B cell (primary cell): ENCODE measurements at places on chromosomes 12 and 14. TPM values are rescaled to one million over a fixed set of nuclear protein-coding genes. Genes with fewer than 3 reads are reported as not detected.

RPGRIP1 gene
- total RNA-seq, result 0.86 and 0.87 TPM in 2 replicates

C12orf56 gene
- not detected in 2 replicates for total RNA-seq

PUS7L gene
- total RNA-seq, result 23.5 and 24.2 TPM in 2 replicates

PLEKHD1 gene
- 0.12 TPM in 2 replicates for total RNA-seq

C2CD5 gene
- total RNA-seq, result 59.3 and 61.7 TPM in 2 replicates

FAM186B gene
- total RNA-seq, result 0.47 and 0.70 TPM in 2 replicates

AQP6 gene
- not detected in 2 replicates for total RNA-seq

SAMD15 gene
- total RNA-seq, result 0.96 and 1.00 TPM in 2 replicates

BDKRB1 gene
- total RNA-seq, result not detected in 2 replicates

PLEK2 gene
- total RNA-seq, result not detected in 2 replicates

SMIM41 gene
- not detected in 2 replicates for total RNA-seq

SIX6 gene
- total RNA-seq, result not detected in 2 replicates

RPL10L gene
- not detected in 2 replicates for total RNA-seq

SLC5A8 gene
- not detected in 2 replicates for total RNA-seq

PPP1R3E gene
- total RNA-seq, result 74.8 and 76.7 TPM in 2 replicates

TAS2R9 gene
- not detected in 2 replicates for total RNA-seq

ABHD12B gene
- total RNA-seq, result not detected in 2 replicates

DNA sequence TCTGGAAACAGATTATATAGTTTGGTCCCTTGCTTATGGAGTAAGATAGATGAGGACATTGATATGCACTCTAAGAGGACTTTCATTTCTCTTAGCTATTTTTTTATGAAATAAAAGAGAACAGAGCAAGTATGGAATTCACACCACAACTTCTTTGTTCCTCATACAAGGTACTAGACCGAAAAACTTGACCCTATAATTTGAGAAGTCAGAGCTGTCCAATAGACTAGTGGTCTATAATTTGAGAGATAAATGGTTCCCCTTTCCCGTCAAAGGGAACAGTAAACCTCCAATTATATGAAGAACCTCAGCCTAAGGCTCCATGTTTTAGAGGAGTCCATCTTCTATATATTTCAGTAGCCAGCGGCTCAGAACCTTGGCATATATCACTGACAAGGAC lies 58.5 kb upstream of the HIF1A start:
- peak; percentile 39 for DNase-seq

DNA sequence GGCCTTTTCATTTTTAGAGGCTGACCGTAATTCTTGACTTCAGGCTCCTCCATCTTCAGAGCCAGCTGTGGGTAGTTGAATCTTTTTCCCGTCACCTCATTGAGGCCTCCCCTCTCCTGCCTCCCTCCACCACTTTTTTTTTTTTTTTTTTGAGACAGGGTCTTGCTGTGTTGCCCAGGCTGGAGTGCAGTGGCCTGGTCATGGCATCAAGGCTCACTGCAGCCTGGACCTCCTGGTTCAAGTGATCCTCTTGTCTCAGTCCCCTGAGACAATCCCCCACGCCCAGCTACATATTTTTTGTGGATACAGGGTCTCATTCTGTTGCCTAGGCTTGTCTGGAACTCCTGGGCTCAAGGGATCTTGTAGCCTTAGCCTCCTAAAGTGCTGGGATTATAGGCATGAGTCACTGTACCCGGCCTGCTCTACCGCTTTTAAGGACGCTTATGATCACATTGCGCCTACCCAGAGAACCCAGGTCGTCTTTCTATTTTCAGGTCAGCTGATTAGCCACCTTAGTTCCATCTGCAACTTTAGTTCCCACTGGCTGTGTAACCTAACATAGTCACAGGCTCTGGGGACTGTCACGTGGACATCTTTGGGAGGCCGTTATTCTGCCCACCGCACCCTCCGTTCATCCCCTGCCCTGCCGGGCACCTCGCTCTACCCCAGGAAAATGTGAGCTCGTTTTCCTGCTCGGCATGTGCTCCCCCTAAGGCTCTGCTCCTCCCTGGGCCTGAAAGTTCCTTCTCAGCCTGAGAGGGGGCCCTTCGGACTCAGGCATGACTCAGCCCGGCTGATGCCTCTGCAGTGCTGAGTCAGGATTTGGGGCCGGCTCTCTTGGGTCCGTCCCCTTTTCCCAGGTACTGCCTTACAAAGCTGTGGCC lies 13.4 kb downstream of the TNFAIP2 start:
- DNase-seq, result no peak

- no peak for DNase-seq
These were observed 102.2 kb downstream of the TTC6 start for GRCh38 chr14:37697489-37698121.

- no peak for DNase-seq
These were observed 9.5 kb upstream of the CDK17 start for GRCh38 chr12:96409731-96410130.

DNA sequence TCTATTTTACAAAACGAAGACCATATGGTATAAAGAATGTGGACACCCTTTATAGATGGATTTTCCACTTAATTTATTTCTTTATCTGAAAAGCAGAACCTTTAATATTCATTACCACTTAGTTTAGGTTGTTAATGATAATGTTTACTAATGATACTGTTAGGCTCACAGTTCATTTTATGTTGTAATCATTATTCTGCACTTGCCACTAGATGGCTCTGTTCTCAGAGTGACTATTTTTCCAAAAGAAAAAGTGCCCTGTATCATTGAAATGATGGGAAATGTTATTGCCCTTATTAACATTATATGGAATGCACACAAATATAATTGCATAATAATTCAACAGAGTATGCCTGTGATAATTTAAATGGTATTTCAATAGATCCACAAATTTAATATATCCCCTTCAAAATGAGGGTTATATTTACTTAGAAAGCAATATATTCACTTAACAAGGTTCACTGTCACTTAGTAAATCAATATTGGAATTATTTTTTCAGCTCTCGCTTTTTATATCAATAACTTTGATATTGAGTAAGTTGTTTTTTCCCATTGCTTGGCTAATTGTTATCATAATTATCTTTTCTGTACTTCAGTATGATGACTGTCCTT lies 95.7 kb downstream of the PDE3A start:
- DNase-seq, result no peak

DNA sequence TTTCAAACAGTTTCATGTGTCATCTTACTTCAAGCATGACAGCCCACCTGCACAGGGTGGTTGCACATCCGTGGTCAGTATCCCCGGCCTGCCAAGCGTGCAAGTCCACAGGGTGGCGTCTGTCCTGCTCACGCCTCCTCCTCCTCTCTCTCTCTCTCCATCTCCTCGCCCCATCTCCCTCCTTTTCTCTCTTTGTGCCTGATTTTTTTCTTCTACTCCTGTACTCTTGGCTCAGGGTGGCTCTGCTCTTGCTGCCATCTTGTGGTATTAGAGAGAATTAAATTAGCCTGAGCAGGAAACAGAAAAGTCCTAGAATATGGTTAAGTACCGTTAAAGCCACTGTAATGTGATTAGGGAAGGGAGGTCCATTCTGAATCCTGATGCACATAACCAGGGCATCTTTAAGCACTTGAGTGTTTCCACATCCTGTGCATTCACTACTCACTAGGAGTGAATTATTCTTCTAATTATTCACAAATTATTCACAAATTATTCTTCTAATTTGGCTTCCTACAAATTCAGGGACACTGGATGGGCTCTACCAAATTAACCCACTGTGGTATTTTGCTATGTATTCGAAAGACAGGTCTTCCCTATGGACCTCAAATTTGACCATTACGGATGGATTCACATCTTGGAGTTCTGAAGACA lies 25.5 kb upstream of the DTX1 start:
- peak; percentile 67 for DNase-seq

- DNase-seq, result peak; percentile 39
These were observed 129.3 kb downstream of the ZFP36L1 start for GRCh38 chr14:68663385-68664076.

DNA sequence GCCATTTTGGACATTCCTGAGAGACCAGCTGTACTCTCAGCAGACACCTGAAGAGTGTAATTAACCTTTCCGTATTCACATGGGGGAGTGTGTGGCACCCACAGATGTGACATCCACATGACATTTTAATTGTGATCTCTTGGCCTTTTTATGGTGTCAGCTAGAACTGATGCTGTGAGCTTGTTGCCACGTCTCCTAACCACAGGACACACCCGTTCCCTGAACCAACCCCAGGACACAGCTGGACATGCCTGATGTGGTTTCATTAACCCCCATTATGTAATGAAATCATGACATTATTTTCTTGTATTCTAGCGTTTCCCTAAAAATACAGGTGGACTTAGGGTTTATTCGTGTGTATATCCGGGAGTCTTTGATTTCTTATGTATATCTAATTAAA lies 1036.1 kb downstream of the TMEM121 start:
- DNase-seq, result no peak

DNA sequence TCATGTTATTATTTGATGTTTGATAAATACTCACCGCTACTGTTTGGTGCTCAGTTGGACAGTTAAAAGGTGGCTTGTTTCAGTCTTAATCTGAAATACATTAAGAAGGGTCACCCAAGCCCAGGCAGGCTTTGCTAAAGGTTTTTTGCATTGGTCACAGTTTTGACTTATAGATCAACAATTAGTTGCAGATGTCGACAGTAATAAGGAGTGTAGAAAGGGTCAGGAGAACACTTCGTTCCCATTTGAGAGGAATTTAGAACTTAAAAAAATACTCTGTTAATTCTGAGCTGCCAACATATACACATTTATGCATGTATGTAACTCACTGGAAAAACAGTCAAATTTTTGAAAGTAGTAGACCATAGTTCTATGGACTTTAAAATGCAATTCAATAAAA lies 130.3 kb downstream of the TMEM30B start:
- no peak for DNase-seq

- no peak for DNase-seq
These were observed 15.3 kb upstream of the DGLUCY start for GRCh38 chr14:91098591-91098990.

- no peak for DNase-seq
These were observed 177.3 kb upstream of the NUDT4 start for GRCh38 chr12:93200291-93200917.

- peak; percentile 35 for DNase-seq
These were observed 75.4 kb upstream of the PWP1 start for GRCh38 chr12:107610021-107610859.

DNA sequence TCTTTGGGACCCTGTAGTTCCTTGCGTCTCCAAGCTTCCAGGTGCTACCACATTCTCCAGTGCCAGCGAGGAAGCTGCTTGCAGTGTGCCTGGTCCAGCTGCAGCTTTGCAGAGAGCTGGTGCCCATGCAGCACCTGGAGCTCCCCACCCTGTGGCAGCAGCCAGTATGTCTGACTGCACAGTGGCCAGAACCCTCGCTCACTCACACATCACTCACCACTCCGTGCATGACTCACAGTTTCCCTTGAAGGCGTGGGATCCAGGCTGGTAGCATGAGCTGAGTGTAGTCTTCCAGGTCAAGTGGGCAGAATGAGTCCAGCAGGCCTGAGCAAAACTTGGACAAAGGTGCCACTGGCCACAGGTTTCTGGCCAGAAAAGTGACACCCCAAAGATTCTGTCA lies 33.6 kb downstream of the SDR9C7 start:
- no peak for DNase-seq

GRCh38 chr12:95637010-95637409 lies 85.7 kb upstream of the USP44 start:
- DNase-seq, result no peak

DNA sequence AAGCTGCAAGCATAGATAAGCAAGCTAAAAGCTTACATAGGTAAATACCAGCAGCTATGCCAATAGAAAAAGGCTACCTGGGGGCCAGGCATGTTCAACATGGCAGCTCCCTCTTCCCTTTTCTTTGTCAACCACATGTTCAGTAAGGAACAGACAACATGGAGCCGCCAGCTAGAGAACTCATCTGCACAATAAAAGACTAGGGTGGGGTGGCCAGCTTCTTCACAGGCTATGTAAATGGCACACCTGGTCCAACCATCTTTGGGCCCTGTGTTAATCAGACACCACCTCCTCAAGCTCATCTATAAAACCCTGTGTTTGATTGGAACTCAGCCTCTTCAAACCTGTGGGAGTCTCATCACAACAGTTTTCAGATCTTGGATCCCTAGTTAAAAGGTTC lies 129.7 kb upstream of the TMPO start:
- DNase-seq, result no peak

- DNase-seq, result no peak
These were observed 866.9 kb downstream of the NRXN3 start for GRCh38 chr14:79037106-79037505.

GRCh38 chr12:46373301-46374296 lies 1.0 kb upstream of the SLC38A2 start:
- peak; percentile 60 for DNase-seq

GRCh38 chr14:76186308-76187027 lies 34.7 kb downstream of the GPATCH2L start:
- DNase-seq, result no peak

- DNase-seq, result peak; percentile 69
These were observed 89.2 kb downstream of the CFAP54 start for GRCh38 chr12:96578526-96579125.

DNA sequence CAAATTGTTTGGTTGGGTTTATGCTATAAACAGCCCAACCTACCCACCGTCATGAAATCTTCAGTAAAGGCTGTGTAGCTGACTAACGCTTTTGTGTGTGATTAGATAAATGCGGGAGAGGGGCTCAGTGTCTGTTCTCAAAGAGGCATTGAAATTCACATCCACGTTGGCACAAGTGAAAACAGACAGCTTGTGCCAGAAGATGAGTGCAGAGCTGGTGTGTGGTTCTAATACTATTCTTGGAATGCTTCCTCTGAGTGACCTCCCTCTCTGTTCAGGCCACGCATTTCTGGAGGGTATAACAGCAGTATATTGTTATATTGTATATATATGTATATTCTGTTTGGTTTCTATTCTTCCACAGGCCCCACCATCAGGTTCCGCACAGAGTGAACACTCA lies 263.8 kb downstream of the APAF1 start:
- DNase-seq, result no peak

DNA sequence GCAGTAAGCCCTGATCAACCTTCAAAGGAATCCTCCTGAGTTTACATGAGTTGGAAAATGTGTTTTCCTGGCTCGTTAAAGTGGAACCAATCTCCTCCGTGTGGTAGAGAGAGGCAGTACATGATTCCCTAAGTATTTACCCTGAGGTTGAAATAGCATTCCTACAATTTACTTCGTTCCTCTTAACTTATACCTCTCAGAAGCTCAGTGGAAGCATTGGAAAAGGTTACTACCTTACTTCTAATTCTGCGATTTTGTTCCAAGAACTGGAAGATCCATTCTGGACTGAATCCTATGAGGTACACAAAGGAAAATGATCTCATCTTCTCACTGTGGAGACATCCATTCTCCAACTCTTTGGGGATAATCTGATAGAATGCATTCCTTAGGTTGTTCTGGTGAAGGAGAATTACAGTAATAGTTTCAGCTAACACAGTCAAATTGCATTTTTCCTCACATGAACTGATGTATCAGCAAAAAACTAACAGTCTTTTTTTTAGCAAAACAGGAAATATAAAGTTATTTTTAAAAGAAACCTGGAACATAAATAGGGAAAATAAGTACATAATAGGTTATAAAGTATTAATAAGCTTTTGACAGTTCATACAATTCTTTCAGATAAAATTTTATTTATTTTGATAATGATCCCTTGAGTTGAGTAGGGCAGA lies 475.6 kb downstream of the PDZRN4 start:
- no peak for DNase-seq

GRCh38 chr14:64738281-64738804 lies 34.1 kb downstream of the PLEKHG3 start:
- no peak for DNase-seq
